ENCODE measurements at places on chromosomes 7 and 10.

- DNase-seq, result no peak
Observed at GRCh38 chr7:71905821-71906220, 506.3 kb downstream of the CALN1 start.

DNA sequence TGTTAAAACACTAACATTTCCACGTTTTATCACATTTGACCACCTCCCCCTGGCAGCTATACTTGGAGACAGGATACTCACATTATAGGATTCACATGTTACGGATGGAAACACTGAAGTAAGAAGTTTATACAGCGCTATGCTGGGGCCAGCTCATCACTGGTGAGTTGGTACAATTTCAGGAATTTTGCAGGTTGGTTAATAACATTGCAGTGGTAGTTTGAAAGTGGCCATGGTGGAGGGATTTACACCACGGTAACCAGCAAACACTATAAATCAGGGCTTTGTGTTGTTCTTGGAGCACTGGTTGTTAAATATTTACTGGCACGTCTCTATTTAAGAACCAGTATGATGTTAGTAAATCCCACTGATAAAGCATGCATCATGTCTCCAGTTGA is 174.0 kb downstream of the GFRA1 start:
- peak; percentile 11 for DNase-seq

- DNase-seq, result no peak
Observed at GRCh38 chr10:71040846-71041605, 152.7 kb upstream of the PCBD1 start.

DNA sequence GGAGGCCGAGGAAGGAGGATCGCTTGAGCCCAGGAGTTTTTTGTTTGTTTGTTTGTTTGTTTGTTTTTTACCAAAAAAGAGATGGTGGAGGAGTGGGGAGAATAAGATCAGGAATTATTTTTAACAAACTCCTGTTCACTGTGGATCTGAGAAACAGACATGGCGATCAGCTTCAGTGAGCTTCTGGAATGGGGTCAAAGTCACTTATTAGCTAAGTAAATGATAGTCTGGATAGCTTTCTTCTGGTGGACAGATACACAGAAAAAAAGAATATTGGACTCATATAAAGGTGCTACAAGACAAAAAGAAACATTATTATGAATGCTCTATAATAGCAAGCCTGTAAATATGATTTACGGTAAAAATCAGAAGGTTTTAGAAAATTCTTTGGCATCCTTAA is 85.1 kb downstream of the POU6F2 start:
- DNase-seq, result no peak

GRCh38 chr10:104450954-104451353 is 97.3 kb downstream of the CFAP58 start:
- DNase-seq, result no peak

- DNase-seq, result no peak
Observed at GRCh38 chr7:97307521-97308108, 190.1 kb downstream of the SDHAF3 start.

- no peak for DNase-seq
Observed at GRCh38 chr10:43253461-43254198, 13.2 kb downstream of the RASGEF1A start.

- no peak for DNase-seq
Observed at GRCh38 chr7:75817116-75817515, 3.5 kb upstream of the CCL24 start.

- no peak for DNase-seq
Observed at GRCh38 chr10:14379556-14380280, 49.0 kb upstream of the FRMD4A start.

DNA sequence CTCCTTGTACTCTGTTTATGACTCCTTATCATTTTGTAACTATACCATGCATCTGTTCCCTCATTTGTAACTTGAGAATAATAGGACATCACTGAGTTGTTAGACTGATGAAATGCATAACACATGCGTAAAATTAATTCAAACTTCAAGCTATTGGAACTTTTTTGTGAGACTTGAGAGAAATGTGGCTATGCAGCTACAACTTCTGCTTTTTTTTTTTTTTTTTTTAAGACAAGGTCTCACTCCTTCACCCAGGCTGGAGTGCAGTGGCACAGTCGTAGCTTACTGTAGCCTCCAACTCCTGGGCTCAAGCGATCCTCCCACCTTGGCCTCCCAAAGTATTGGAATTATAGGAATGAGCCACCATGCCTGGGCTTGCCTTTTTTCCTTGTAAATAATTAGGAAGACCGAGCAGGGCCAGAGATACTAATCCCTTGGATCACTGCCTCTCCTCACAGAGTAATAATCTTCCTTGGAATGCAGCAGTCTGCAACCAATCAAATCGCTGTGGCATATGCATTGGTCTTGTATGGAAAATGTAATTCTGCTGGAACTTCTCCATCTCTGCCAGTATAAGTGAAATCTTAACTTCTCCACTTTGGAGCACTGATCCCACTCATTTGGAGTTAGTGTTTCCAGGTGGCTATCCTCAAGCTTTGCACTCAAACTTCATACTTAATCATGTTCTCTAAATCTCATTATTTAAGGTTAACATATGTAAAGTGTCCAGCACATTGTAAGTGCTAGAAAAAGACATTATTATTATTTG is 2.0 kb upstream of the PANK1 start:
- no peak for DNase-seq

DNA sequence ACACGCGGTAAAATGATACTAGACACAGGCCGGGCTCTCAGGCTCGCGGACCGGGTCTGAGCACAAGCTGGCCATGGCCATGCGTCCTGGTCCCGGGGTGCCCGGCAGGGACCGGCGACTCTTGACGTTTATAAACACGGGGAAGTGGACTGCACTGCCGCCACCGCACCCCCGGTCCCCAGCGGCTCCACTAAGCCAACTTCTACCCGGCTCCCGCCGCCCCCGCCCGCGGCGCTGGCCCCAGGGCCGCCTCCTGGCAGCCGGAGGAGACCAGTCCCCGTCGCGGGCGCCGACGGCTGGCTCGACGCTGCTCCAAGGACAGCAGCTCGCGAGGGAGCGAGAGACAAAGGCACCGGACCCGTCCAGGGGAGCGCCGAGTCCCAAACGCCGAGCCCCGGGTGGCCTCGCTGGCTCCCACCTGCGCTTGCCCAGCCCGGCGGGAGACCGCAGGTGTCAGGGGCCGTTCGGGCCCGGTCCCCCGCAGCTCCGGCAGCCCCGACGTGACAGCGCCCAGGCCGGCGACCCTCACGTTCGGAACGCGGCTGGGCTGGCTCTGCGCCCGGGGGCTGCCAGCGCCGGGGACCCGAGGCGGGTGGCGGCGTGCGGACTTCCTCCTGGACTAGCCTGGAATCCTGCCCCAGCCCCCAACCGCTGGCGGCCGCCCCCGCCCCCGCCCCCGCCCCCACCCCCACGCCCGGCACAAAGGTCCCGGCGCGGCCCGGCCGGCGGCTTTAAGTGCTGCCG is 517 bp downstream of the ITGB1 start:
- DNase-seq, result peak; percentile 65

DNA sequence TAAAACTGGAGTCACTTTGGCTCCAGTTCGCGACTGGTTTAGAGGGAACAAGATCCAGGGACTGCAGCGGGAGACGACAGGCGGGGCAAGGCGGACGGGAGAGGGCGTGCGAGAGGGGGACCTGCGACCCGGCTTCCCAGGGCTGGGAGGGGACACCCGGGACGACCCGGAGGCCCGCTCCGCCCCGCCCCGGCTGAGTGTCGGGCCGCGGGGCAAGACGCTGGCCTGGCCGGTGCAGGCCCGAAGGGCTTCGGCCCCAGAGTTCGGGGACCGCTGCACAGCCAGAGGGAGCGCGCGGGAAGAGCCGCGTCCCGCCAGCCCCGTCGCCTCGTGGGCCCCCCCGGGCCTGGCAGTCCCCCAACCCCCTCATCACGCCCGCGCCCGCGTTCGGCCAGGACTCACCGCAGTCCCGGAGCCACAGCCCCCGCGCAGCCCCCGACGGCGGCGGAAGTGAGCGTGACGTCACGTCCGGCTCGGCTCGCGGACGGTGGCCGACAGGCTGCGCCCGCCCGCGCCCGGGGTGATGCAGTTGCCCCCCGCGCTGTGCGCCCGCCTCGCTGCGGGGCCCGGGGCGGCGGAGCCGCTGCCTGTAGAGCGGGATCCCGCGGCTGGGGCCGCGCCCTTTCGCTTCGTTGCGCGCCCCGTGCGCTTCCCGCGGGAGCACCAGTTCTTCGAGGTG is at the start of the genes TUBGCP2 and ZNF511:
TSS of gene TUBGCP2 (minus strand) at position 452 of the 679 bp plus-strand sequence. CDS start 5,931 bp downstream, outside the sequence.
TSS of gene ZNF511 (plus strand) at position 494 of the 679 bp plus-strand sequence. CDS start at position 524, 30 bp downstream.
- DNase-seq, result peak; percentile 86

GRCh38 chr7:55048221-55048859 is 29.5 kb downstream of the EGFR start:
- no peak for DNase-seq

DNA sequence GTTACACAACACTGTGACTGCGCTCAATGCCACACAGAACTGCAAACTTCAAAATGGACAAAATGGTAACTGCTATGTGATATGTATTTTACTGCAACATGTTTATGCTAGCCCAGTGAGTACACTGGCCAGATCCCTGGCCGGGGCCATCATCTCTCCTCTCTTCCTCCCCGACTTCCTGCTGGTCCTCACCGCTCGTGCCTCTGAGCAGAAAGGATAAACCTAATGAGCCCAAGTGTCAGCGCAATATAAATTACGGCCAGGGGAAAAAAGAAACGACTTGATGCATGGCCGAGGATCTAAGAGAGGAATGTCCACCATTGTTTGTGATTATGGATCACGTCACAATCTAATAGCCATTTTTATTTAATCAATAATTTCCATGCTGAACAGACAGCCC is 225.2 kb downstream of the GLI3 start:
- DNase-seq, result no peak

GRCh38 chr10:50648089-50648934 is 24.6 kb upstream of the SGMS1 start:
- no peak for DNase-seq

GRCh38 chr10:94232711-94233383 is 129.9 kb downstream of the NOC3L start:
- no peak for DNase-seq

DNA sequence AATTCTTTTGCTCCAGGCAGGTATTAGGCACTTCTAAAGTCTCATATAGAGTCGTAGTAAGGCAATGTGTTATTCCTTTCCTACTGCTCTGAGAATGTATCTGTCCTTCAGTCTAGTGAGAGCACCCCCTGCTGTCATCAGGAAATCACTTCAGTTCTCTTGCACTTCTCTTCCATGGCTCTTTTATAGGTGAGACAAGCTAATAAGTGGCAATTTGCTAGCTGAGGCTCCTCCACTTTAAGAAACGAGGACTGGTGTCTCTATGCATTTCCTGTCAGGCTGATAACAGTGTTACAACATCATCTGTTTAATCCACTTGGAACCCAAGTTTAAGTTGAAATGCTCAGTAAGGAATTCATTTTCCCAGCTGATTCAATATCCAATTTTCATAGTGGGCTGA is 350.6 kb downstream of the TFEC start:
- no peak for DNase-seq

DNA sequence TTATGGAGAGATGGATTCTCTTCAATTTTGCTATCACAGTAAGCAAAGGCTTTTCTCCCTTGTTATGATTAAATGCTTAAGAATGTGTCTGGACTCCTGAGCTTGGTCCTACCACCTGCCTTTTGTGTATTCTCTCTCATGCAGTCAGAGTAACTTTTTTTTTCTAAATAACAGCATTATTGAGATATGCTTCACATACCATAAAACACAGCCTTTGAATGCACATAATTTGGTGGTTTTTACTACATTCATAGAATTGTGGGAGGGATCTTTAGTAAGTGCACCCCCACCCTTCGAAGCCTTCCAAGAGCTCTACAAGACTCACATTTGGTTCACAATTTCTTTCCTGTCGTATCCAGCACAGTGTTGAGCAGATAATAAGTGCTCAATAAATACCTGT is 175.5 kb downstream of the ADAM12 start:
- no peak for DNase-seq

DNA sequence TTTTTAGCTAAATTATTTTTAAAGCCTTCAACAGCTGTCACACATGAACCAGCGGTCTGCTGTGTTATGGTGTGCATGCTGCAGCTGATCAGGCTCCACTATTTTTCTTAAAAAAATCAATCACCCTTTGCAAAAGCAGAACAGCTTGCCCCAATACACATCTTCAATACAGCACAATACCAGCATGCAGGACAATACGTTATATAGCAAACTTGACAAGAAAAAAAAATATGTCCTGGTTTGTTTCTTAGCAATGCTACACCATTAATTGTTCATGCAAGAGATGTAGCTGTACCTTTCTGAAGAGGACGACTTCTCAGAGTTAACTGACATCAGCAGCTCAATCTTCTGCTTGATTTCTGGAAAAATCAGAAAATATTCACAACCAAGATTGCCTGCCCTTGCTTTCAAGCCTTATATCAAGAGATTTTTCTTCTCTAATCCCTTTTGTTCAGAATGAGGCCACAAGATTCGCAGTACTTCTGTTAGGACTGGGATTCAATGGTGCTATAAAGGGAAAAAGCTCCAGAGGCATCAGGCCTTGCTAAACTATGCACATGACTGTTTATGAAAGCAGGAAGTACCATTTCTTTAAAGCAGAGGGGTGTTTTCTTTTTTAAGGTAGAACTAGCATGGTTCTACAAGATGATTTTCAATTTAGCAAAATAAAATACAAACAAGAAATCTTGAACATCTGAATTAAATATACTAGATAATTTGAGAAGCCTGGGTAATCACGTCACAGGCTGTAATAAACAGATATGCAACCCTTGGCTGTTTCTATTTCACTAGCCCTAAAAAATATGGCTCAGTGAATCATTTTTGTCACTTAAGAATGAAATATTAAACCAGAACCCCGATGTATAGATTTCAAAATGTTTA is 120.0 kb downstream of the SRPK2 start:
- DNase-seq, result no peak

All from SJSA1 (cell line).